ENCODE measurements at places on chromosomes 6 and 20. TPM values are rescaled to one million over a fixed set of nuclear protein-coding genes. Genes with fewer than 3 reads are reported as not detected.

DNA sequence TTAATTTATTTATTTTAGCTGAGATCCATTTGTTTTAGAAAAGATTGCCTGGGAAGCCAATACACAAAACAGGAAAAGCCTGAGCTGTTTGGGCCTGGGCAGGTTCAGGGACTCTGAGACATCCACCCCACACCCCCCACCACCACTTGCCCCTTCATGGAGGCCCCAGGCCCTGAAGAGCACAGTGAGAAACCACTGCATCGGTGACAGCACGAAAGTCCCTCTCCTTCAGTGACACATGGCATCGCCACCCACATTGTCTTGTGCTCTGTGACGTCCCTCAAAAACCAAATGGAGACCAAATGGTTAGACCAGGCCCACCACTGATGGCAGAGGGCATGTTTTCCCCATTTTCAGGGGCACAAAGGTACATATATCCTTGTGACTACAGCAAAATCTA is 106.4 kb downstream of the SYNDIG1 start:
- DNase-seq, result no peak

Gene VGLL2
- not detected for total RNA-seq

DNA sequence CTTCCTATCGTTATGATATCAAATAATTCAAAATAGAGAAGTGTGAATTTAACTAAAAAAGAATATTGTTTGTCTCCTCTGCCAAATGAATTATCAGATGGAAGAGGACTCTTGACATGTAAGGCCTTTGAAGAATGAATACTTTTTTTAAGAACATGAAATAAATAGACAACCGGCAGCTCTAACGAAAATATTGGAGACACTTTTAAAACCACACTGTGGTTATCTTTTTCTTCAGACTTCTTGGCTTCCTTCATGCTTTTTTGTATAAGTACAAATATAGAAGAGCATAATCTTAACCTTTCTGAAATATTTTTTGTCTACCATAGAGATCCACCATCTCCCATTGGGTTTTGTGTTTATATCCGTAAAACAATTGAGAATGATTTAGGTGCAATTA is 115.2 kb upstream of the SCGN start:
- DNase-seq, result no peak

DNA sequence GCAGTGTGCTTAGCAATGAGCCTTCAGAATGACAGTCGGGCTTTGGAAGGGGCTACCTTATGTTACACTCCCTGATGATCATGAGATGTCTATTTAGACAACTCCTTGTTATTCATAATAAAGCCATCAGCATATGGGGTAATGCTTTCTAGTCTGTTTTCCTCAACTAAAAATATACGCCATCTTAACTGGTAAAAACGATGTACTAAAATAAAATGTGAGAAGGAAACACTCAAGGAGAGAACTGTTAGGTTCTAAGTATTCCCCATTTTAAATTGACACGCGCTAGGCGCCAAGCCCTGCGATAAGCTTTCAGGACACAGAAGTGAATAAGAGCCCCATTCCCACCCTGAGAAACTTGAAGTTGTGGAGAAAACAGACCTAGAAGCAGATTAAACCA is 43.6 kb downstream of the SOD2 start:
- no peak for DNase-seq

DNA sequence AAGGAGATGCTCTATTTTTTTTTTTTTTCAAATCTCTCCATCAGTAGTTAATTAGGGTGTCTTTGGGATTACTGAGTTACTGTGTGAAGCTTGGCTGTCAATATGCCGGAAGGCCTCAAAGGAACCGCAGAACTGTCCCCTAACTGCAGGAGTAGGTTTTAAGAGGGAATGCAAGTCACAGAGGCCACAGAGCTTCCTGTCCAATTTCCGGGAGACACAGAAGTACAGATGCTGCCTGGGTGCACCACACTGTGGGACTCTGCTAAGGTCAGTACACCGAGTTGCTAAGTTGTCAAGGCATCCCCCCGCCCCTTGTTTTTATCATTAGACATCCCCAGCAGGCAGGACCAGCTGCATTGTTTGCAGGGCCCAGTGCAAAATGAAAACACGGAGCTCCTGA is 120.2 kb upstream of the RAB32 start:
- DNase-seq, result no peak

DNA sequence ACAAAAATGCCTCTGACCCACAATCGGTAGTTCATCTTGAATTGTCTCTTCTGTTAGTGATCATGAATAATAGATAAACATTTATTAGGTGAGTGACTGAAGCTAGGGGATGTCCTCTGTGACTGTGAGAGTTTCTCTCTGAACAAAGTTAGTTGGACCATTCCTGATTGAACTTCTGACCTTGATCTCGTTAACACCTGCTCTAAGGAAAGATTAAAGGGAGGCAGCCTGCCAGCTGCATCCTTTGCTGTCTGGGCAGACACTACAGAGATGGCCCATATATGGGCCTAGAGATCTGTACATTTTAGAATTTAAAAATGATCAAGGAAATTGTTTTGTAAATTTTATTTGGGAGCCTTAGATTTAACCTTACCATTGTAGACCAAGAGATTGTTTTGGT is 27.3 kb downstream of the MAPK14 start:
- peak; percentile 43 for DNase-seq

Gene RAD21L1
- not detected for total RNA-seq

DNA sequence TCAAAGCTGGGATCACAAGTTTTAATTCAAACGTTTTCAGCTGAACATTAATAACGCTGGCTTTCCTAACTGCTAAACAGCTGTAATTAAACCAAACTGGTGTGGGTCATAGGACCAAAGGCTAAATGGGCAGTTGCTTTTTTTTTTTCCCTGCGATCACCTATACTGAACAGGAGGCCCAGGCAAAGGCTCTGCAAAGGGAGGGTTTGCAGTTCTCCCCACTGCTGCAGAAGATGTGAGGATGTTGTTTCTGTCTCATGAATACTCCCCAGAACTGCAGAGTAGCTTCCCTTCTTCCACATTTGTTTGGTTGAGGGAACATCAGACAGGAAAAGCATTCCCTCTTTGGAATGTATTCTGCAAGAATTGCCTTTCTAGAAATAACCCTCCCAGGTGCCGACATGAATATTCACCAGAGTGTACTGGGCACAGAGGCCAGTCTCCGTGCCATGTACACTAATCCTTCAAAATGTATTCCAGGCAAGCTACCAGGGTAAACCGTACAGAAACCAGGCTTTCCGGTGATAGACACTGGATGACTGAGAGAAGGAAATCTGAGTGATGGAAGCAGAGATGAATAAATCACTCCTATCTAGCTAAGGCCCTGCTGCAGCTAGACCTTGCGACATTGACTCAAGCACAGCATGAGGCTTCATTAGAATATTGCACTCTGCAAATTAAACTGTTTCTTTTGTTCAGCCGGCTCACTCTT is 370.1 kb downstream of the BTBD9 start:
- DNase-seq, result no peak

Gene MUCL3
- total RNA-seq, result not detected

DNA sequence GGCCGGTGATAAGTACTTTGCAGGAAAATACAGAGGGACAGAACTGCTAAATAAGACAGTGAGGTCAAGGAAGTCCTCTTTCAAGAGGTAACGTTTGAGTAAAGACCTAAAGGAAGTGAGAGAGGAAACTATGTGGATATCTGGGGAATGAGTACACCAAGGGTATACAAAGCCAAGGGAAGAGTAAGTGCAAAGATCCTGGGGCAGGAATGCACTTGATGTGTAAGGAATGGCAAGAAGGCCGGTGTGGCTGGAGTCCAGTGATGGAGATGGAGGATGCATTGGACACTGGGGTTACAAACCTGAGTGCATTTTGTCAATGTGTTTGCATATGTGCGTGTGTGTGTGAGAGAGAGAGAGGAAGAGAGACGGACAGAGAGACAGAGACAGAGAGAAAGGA is 32.1 kb upstream of the TGM2 start:
- no peak for DNase-seq

DNA sequence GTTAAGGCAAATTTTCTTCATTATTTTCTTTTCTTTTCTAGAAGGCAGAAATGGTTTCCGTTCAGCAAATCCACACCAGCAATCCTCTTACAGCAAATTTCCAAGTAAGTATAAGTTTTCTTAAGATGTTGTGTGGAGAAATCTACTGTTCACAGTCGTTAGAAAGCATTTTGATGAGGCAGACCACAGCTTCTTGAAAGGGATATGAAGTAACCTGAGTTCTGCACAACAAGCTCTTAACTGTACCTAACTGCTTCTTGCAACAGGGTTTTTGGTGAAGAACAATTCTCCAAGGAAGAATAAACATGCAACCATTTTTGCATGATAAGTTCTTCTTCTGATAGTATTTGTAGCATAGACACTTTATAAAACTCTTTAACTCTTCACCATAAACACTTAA is 45.3 kb upstream of the STXBP5 start:
- no peak for DNase-seq
